ENCODE measurements at places on chromosomes 11 and 22.

- no peak overlapping the region for H3K27ac ChIP-seq
- peaks cover 7% of the 10 kb centered on the region for H3K36me3 ChIP-seq
- DNase-seq: no peak
- H3K27me3 ChIP-seq: no peaks in the 10 kb centered on the region
- H3K4me3 ChIP-seq: no peak overlapping the region
Measured at GRCh38 chr11:862081-862661, 19.5 kb downstream of the TSPAN4 start.

DNA sequence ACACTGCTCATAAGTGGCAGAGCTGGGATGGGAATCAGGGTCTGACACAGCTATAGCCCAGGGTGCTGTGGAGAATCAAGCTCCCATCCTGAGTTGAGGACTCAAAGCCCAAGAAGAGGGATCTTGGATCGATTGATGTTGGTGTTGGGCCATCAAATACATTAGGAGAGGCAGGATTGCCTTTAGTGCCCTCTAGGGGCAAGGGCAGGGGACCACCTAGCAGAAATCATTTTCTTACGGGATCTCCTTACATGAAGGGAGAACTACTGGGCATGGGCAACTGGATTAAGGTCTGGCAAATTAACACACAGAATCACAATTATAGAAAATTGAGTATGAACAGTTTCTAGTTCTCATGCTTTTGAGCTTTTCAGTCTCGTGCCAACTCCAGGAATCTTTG, 24.9 kb upstream of the EMSY start:
- H3K27me3 ChIP-seq: peaks cover 20% of the 10 kb centered on the region
- H3K4me1 ChIP-seq: peaks cover 6% of the 10 kb centered on the region
- no peak for DNase-seq
- H3K36me3 ChIP-seq: no peaks in the 10 kb centered on the region

- no peak overlapping the region for H3K4me3 ChIP-seq
- H3K27ac ChIP-seq: no peak overlapping the region
- no peaks in the 10 kb centered on the region for H3K36me3 ChIP-seq
- peaks cover 6% of the 10 kb centered on the region for H3K4me1 ChIP-seq
- H3K27me3 ChIP-seq: peaks cover under 1% of the 10 kb centered on the region
Measured at GRCh38 chr11:44826922-44827643, 100.3 kb downstream of the TSPAN18 start.

GRCh38 chr11:112364962-112365481, 104.4 kb upstream of the PLET1 start:
- no peak overlapping the region for H3K4me3 ChIP-seq
- H3K27me3 ChIP-seq: no peaks in the 10 kb centered on the region
- DNase-seq: no peak
- H3K36me3 ChIP-seq: no peaks in the 10 kb centered on the region

DNA sequence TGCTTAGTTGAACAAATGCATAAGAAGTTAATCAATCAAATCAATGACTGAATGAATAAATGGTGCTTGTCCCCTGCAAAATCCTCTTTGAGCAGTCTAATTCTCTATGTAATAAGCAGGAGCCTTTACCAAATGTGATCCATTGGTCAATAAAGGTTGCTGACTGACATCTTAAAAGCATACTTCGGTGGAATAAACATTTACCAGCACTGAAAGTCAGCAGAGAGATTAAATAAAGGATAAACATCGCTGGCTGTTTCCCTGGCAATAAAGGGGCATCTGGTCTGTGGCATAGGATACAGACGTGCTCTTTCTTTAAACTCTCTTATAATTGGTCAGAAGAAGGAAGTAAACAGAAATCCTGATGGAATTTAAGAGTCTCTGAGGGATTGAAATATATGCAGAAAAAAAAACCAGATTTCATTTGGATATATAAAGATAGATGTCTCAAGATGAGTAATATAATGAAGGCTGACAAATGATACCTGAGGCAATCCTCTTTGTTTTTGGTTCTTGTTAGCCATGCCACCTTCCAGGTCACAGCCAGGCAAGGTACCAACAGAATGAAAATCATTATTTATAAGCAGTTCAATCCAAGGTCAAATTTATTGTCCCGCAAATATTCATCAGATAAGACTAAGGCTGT, 578.4 kb upstream of the CCDC90B start:
- no peaks in the 10 kb centered on the region for H3K36me3 ChIP-seq
- no peaks in the 10 kb centered on the region for H3K4me1 ChIP-seq
- H3K27ac ChIP-seq: no peak overlapping the region
- no peak for DNase-seq

- DNase-seq: peak; percentile 72
- peaks cover 67% of the 10 kb centered on the region for H3K27me3 ChIP-seq
- peak overlapping the region; percentile 88 for H3K4me3 ChIP-seq
- H3K27ac ChIP-seq: peak overlapping the region; percentile 80
- no peaks in the 10 kb centered on the region for H3K36me3 ChIP-seq
Measured at GRCh38 chr11:64448599-64449380, 89.8 kb downstream of the RPS6KA4 start.

- no peaks in the 10 kb centered on the region for H3K36me3 ChIP-seq
- no peaks in the 10 kb centered on the region for H3K4me1 ChIP-seq
- no peak overlapping the region for H3K4me3 ChIP-seq
- DNase-seq: no peak
- H3K27ac ChIP-seq: no peak overlapping the region
Measured at GRCh38 chr11:19605520-19606371, 106.9 kb upstream of the NAV2 start.

DNA sequence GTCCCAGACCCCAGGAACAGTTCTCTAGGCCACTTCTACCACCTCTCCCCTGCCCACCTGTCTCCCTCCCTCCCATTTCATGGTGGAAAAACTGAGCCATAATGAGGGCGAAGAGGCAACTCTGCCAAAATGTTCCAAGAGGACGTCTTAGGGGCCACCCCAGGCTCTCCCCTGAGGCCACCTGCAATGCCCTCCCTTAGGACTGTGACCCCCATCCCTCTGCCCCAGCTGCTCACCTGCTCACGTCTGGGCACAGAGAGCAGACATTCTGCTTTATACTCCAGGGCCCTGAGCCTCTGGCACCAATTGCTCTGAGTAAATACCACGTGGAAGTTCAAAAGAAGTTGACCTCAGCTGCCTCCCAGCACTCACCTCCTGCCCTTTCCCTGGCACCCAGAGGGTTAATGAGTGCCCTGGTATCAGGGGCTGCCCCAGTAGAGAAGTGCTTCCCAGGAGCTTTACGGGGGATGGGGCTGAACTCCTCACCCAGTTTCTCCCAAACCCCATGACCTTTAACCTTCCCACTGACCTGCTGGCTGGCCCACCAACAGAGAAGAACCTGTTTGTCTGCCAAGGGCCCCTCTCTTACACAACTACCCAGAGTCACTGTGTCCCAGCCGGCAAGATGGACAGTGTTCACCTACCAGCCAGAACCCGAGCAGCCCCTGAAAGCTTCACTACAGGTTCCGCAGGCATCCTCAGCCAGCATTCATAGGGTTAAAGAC, 627 bp upstream of the APOA5 start:
- H3K36me3 ChIP-seq: peaks cover 17% of the 10 kb centered on the region
- DNase-seq: no peak
- peaks cover 6% of the 10 kb centered on the region for H3K27me3 ChIP-seq
- H3K4me1 ChIP-seq: peaks cover 24% of the 10 kb centered on the region
- no peak overlapping the region for H3K4me3 ChIP-seq

DNA sequence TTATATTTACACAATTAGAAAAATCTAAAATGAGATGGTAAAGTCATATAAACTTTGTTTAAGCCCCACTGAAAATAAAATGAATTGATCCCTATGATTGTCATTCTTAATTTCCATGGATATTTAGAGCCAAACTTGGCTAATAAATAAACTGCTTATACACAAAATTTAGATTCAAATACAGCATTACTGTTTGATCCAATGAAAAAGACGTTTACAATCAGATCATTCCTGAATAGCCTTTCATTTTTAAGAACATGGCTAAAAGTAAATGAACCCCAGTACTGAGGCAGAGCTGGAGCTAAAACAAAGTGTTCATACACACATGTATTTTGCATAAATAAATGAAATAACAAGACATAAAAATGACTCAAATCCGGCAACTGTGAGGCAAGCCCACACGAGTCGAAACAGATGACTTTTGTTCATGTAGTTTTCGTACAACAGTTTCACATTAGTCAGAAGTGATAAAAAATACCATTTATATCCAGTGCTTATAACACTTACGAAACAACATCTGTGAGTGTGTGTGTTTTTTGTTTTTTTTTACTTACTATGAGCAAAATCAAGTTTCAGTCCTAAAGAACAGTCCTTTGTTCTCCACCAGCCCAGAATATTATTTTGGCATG, 386.5 kb downstream of the SOX6 start:
- no peak overlapping the region for H3K4me3 ChIP-seq
- no peaks in the 10 kb centered on the region for H3K27me3 ChIP-seq
- DNase-seq: no peak

- peak overlapping the region; percentile 37 for H3K4me3 ChIP-seq
- no peak overlapping the region for H3K27ac ChIP-seq
- H3K4me1 ChIP-seq: peaks cover 49% of the 10 kb centered on the region
- no peak for DNase-seq
Measured at GRCh38 chr11:96317985-96318384, 25.0 kb downstream of the MAML2 start.

GRCh38 chr11:129048911-129049310, 106.2 kb upstream of the TP53AIP1 start:
- H3K4me3 ChIP-seq: no peak overlapping the region
- H3K4me1 ChIP-seq: no peaks in the 10 kb centered on the region
- H3K36me3 ChIP-seq: no peaks in the 10 kb centered on the region
- no peak for DNase-seq

DNA sequence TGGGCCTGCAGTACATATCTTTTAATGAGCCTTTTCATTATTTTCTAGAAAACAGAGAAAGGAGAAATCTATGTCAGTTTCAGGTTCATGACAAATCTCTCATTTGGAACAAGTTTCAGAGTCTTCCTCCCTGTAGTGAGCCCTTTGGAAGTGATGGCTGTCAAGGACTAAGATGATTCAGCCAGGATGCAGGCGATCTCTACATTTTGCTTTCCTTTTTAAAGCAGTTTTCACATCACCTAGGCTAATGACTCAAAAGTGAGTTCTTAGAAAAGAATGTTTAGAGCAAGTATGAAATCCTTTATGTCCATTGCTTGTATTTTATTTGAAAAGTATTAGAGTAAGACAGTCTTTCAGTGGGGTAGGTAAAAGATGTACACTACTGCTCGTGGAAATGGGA, 130.1 kb downstream of the TRPC6 start:
- no peak for DNase-seq
- H3K27me3 ChIP-seq: no peaks in the 10 kb centered on the region
- no peak overlapping the region for H3K4me3 ChIP-seq
- H3K36me3 ChIP-seq: no peaks in the 10 kb centered on the region
- no peak overlapping the region for H3K27ac ChIP-seq

GRCh38 chr11:61283613-61284012, 11.5 kb downstream of the VWCE start:
- H3K4me3 ChIP-seq: no peak overlapping the region
- no peak overlapping the region for H3K27ac ChIP-seq
- no peak for DNase-seq
- H3K4me1 ChIP-seq: no peaks in the 10 kb centered on the region

GRCh38 chr22:20741634-20742581, 32.0 kb upstream of the SERPIND1 start:
- no peak overlapping the region for H3K27ac ChIP-seq
- H3K27me3 ChIP-seq: no peaks in the 10 kb centered on the region
- DNase-seq: peak; percentile 23
- H3K36me3 ChIP-seq: peaks cover 58% of the 10 kb centered on the region

GRCh38 chr11:66068923-66069714, 953 bp upstream of the PACS1 start:
- no peak for DNase-seq
- H3K36me3 ChIP-seq: peaks cover 73% of the 10 kb centered on the region
- no peaks in the 10 kb centered on the region for H3K27me3 ChIP-seq
- H3K4me3 ChIP-seq: peak overlapping the region; percentile 80
- H3K4me1 ChIP-seq: peaks cover 49% of the 10 kb centered on the region
- peak overlapping the region; percentile 91 for H3K27ac ChIP-seq

DNA sequence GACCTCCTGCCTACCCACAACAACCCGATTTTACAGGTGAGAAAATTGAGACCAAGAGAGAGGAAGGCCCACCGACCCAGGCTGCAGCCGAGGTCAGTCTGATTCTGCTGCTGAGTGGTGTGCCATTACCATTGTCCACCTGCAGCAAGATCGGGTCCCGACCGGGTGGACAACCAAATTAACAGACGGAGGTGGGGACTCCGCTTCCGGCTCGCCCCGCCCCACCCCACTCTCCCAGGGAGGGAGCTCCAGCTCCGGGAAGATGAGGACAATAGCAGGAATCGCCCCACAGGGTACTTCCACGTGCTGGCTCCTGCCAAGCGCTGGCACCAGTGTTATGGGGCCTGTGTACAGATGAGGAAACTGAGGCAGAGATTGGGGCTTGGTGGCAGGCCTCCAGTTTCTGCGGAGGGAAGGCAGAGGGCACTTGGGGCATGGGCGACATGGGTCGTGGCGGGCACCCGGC, 425 bp upstream of the KDELR3 start:
- H3K27ac ChIP-seq: no peak overlapping the region
- H3K4me1 ChIP-seq: peaks cover 8% of the 10 kb centered on the region
- H3K36me3 ChIP-seq: peaks cover 5% of the 10 kb centered on the region
- DNase-seq: no peak
- peak overlapping the region; percentile 82 for H3K4me3 ChIP-seq

- H3K27ac ChIP-seq: no peak overlapping the region
- H3K4me1 ChIP-seq: peaks cover 2% of the 10 kb centered on the region
- H3K36me3 ChIP-seq: peaks cover 3% of the 10 kb centered on the region
- peaks cover 47% of the 10 kb centered on the region for H3K27me3 ChIP-seq
- no peak for DNase-seq
Measured at GRCh38 chr11:113651023-113651422, 55.1 kb downstream of the TMPRSS5 start.

GRCh38 chr11:87338046-87338639, 300.4 kb downstream of the TMEM135 start:
- no peaks in the 10 kb centered on the region for H3K4me1 ChIP-seq
- no peak overlapping the region for H3K27ac ChIP-seq
- no peak overlapping the region for H3K4me3 ChIP-seq
- no peaks in the 10 kb centered on the region for H3K36me3 ChIP-seq

- H3K36me3 ChIP-seq: no peaks in the 10 kb centered on the region
- peaks cover 15% of the 10 kb centered on the region for H3K4me1 ChIP-seq
- no peak for DNase-seq
- peaks cover 23% of the 10 kb centered on the region for H3K27me3 ChIP-seq
- no peak overlapping the region for H3K4me3 ChIP-seq
- no peak overlapping the region for H3K27ac ChIP-seq
Measured at GRCh38 chr11:118061586-118062125, 15.2 kb upstream of the TMPRSS4 start.

DNA sequence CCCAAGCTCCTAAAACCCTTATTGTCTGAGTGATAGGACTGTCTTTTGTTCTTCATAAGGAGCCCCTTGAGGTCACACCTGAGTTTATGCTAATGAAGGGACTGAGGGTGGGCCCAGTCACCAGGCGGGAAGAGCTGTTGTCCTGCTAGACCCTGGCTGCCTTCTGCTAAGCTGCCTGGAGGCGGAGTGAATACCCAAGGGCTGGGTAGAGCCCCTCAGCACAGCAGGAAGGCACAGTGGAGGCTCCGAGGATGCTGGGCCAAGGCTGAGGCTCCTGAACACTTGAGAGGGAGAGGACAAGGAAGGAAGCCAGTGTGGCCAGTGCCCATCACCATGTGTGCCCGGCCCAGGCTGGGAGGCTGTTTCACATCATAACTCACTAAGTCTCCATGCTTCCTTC, 4.8 kb upstream of the PHF21B start:
- H3K27me3 ChIP-seq: peaks cover 88% of the 10 kb centered on the region
- no peak overlapping the region for H3K27ac ChIP-seq
- H3K4me3 ChIP-seq: no peak overlapping the region
- H3K36me3 ChIP-seq: no peaks in the 10 kb centered on the region

- H3K36me3 ChIP-seq: peaks cover 22% of the 10 kb centered on the region
- H3K27ac ChIP-seq: peak overlapping the region; percentile 97
- DNase-seq: no peak
- peak overlapping the region; percentile 87 for H3K4me3 ChIP-seq
- peaks cover 58% of the 10 kb centered on the region for H3K4me1 ChIP-seq
- no peaks in the 10 kb centered on the region for H3K27me3 ChIP-seq
Measured at GRCh38 chr22:37487571-37487970, 1.4 kb upstream of the MFNG start.
